ENCODE measurements at places on chromosomes 7 and 10.

GRCh38 chr10:30625080-30625479 lies 4.5 kb downstream of the LYZL2 start:
- DNase-seq = no peak

- peak; percentile 89 for DNase-seq
These were observed 15.8 kb upstream of the BNIP3 start for GRCh38 chr10:131997366-131998049.

DNA sequence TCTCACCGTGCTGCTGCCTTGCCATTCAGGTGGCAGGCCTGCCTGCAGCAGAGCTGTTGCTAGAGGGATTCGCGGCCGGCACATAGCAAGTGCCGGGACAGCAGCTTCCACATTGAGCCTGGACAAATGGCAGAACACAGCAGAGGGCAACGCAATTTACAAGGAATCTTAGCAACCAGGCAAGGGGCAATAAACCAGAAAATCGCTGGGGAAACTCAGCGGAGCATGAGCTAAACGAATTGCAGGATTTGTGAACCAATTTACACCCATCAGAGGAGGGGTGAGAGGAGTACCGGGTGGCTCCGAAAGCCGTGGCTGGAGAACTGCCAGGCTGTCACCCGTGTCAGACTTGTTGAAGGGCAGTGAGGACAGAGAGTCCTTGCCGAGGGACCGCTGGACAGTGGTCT lies 58.6 kb upstream of the LOXL4 start:
- DNase-seq = no peak

GRCh38 chr7:150793569-150794238 lies 6.5 kb downstream of the TMEM176B start:
- DNase-seq = no peak

DNA sequence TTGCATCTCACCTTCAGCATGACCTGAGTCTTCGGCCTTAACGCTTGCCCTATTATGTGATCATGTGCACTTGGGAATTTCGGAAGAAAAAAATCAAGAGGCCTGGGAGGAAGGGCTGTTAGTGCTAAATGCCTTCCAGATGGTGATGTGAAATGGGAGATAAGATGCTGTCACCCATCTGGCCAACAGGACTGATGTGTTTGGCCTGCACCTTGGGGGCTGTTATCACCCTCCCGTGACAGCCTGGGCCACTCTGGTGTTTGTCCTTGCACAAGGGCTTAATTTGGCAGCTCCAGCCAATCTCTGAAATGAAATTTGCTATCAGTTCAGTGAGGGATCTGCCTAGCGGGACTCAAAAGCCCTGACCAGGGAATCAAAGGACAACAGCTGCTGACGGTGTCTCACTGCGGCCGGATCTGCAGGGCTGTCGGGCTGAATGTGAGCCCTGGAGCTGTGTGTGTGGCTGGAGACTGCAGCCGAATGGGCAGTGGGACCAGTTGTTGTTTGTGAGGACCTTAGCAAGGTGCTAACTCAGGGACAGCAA lies 131.4 kb upstream of the BTBD16 start:
- DNase-seq = no peak
